SK-N-SH (cell line): ENCODE measurements at places on chromosomes 5 and 9. TPM values are rescaled to one million over a fixed set of nuclear protein-coding genes. Genes with fewer than 3 reads are reported as not detected.

The ZNF608 gene
- polyA plus RNA-seq = 4.9 and 5.2 TPM in 2 replicates

The ADAM19 gene
- 43.1 and 46.9 TPM in 2 replicates for polyA plus RNA-seq

The CYSRT1 gene
- 2.1 and 2.2 TPM in 2 replicates for polyA plus RNA-seq

The RAI14 gene
- polyA plus RNA-seq = 53.2 and 59.5 TPM in 2 replicates

The AGXT2 gene
- polyA plus RNA-seq = not detected in 2 replicates

The IFNK gene
- polyA plus RNA-seq = not detected in 2 replicates

The ANXA1 gene
- polyA plus RNA-seq = 443 and 608 TPM in 2 replicates

The NFIL3 gene
- polyA plus RNA-seq = 6.8 and 9.3 TPM in 2 replicates

The RGS7BP gene
- polyA plus RNA-seq = not detected in 2 replicates

The SHOC1 gene
- polyA plus RNA-seq = not detected in 2 replicates

DNA sequence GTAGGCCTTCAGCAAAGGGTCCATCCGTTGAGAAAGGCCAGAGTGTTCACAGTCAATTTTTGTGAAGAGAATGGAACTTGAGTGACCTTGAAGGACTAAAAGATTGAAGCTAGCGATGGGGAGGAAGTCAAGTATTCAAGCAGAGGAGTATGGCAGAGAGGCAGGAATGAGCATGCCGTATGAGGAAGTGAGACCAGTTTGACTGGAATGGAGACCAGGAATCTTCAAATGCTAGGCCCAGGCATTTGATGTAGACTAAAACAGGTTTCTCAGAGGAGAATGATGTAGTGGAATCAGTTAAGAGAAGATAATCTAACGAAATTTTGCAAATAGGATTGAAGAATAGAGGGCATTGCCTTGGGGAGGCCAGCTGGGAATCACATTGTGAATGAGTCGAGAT lies 90.4 kb upstream of the SEMA6A start:
- no peak for DNase-seq

- peak; percentile 85 for DNase-seq
Measured at GRCh38 chr9:126667190-126668055, 53.7 kb downstream of the LMX1B start.

DNA sequence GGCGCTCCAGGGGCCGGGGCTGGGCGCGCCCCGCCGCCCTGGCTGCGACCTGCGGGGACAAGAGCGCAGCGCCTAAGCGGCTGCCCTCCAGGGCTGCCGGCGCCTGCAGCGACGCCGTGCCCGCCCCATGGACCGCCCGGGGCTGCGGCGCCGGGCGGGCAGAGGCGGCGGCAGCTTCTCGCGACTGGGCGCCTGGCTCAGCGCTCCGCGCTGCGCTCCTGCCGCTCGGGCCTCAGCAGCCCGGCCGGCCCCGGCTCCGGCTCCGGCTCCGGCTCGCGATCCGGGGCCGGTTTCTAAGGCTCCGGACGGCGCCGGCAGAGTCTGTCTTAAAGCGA lies at the start of gene PITX1:
Gene PITX1, minus strand, starts transcription at position 328 of the 335 bp plus-strand sequence. CDS start 347 bp downstream, outside the sequence.
- no peak for DNase-seq

- no peak for DNase-seq
Measured at GRCh38 chr9:78900500-78900899, 603.6 kb downstream of the PSAT1 start.

- no peak for DNase-seq
Measured at GRCh38 chr9:91736311-91736710, 213.7 kb downstream of the ROR2 start.

GRCh38 chr5:56108246-56108645 lies 113.5 kb upstream of the IL6ST start:
- DNase-seq = no peak

DNA sequence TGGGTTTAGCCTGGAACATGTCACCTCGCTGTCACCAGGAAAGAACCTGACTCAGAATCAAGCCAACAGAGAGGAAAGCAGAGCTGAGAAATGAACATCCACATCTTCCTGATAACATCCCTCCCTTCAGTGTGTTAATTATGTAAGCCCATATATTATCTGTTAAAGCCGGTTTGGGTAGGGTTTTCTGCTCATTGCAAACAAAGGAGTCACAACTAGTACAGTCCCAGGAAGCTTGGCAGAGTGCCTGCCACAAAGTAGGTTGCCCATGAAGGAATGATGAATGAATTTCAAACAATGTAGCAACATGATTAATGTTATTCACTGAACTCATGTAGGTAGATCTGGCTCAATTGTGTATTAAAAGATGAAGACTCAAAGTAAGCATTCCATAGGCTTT lies 10.4 kb upstream of the PPARGC1B start:
- no peak for DNase-seq

- DNase-seq = no peak
Measured at GRCh38 chr9:37929441-37929895, 25.5 kb upstream of the SLC25A51 start.

DNA sequence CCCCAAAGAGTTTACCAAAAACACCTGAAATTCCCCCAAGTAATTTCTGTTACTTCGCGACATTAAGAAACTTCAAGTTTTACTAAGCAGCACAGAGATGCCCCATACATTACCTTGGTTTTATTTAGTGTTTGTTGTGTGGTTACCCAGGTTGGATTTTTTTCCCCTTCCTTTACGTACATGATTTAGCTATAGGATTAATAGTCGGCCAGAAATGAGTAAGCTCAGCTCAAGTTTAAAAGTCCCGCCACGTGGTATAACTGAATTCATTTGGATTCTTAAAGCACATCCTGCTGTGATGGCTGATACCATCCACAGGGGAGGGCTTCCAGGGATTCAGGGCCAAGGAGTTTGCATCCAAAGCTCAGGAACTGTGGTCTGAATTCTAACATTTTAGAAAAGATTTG lies 75.9 kb downstream of the DAP start:
- DNase-seq = no peak

- DNase-seq = no peak
Measured at GRCh38 chr5:72584466-72584865, 77.3 kb upstream of the ZNF366 start.

- no peak for DNase-seq
Measured at GRCh38 chr9:37412431-37413151, 9.9 kb upstream of the GRHPR start.

- no peak for DNase-seq
Measured at GRCh38 chr9:137581361-137582285, 2.9 kb upstream of the DPH7 start.

DNA sequence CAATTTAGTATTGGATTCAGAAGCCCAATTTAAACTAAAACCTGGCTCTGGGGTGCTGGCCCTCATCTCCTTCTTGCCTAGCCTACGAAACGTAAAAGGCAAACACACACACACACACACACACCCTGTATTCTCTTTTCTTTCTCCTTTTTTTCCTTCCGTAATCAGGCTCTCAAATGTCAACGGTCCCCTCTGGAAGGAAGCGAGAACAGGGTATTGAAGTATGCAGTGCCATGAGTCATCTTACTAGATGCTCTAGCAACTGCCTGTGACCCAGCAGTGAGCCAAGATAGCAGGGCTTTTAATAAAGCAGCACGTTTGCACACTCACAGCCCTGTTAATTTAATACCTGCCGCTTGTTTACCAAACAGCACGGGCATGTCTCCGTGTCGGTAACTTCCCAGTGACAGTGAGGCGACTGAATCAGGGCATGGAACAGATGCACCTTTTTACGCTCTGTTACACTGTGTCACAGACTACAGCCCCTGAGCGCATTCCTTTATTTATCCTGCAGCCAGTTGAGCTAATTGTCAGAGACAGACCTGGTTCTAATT lies 243.8 kb downstream of the BNC2 start:
- DNase-seq = no peak

- DNase-seq = no peak
Measured at GRCh38 chr5:56900395-56900794, 9.0 kb upstream of the SETD9 start.

- no peak for DNase-seq
Measured at GRCh38 chr9:76529653-76530052, 70.7 kb downstream of the GCNT1 start.

DNA sequence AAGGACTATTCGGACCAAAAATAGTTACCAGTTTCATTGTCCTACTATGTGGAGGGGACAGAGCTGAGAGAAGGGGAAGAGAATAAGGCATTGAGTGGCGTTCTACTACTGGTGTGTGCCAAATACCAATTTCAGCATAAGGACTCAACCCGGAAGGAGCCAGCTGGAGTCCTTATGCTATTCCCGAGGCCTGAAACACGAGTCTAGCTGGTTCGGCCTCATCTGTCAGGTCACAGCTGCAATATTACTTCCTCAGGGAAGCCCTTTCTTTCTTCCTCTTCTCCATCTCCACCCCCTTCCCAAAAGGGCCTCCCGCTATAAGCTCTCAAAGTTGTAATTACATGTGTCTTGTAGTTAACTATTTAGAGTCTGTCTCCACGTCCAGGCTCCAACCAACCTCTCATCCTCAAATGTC lies 20.5 kb upstream of the FER start:
- DNase-seq = no peak

- no peak for DNase-seq
Measured at GRCh38 chr5:65391591-65391990, 90.1 kb downstream of the ADAMTS6 start.

GRCh38 chr5:2603272-2603575 lies 148.3 kb downstream of the IRX2 start:
- no peak for DNase-seq

- no peak for DNase-seq
Measured at GRCh38 chr5:157689942-157690689, 18.8 kb downstream of the C5orf52 start.

- DNase-seq = no peak
Measured at GRCh38 chr5:174664180-174664850, 60.1 kb upstream of the MSX2 start.

DNA sequence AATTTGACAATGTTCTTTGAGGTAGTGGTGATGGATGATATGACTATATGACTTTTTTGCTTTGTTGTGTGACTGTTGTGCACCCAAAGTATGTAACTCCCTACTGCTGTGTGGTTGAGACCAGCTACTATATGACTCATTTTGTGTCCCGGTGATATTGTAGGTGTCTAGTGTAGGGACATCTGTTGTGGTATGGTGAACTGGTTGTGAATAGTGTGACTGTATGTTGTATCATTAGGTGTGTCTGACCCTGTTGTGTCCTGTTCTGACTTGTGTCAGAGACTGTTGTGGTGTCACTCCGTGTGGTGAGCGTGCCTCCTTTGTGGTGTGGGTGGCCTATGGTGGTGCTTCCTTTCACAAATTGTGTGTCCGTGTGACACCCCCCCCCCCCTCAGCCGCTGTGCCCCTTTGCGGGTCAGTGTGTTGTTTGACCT lies 11.2 kb upstream of the CXXC5 start:
- DNase-seq = no peak

DNA sequence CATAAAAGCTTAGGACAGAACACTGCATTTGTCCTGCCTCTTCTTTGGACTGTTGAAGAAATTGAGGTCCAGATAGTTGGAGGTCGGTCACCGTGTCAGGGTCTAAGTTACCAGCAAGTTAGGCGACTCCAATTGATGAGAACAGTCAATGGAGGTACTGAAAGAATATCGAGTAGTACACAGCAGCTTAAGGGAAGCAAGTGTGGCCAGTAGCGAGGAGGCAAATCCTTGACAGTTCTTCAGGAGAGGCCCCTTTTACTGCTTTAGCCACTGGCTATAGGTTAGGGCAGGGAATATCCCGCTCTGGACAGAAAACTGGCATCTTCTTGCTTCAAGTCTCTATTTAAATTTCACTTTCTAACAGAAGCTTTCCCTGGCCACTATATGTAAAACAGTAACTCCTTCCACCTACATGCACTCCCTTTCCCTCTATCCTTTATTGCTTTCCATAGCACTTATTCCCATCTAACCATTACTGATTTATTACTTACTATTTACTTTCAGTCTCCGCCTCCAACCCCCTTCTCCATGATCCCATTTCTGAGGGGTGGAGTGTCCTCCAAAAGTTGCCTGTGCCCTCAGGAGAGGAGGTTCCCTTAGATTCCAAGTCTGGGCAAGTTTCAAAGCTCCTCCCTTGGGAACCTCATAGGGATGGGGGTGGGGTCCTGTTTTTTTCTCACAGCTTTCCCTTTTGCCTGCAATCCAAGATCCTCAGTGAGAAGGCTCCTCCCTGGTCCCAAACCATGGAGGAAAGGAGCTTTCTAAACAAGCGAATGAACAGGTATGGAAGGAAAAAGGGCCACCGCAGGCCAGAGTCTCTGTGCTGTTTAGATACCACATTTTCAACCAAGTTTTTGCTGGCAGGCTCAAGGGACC lies 4.1 kb upstream of the PRDM6 start:
- no peak for DNase-seq

DNA sequence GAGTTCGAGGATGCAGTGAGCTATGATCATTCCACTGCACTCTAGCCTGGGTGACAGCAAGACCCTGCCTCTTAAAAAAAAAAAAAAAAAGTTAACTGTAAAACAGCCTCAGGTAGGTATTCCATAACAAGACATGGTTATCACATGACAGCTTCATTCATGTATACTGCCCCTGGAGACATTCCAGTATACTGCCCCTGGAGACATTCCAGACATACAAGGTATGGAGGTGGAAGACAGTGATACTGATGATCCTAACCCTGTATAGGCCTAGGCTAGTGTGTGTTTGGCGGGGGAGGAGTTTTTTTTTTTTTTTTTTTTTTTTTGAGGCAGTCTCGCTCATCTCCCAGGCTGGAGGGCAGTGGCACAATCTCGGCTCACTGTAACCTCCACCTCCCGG lies 105.5 kb downstream of the RICTOR start:
- no peak for DNase-seq

DNA sequence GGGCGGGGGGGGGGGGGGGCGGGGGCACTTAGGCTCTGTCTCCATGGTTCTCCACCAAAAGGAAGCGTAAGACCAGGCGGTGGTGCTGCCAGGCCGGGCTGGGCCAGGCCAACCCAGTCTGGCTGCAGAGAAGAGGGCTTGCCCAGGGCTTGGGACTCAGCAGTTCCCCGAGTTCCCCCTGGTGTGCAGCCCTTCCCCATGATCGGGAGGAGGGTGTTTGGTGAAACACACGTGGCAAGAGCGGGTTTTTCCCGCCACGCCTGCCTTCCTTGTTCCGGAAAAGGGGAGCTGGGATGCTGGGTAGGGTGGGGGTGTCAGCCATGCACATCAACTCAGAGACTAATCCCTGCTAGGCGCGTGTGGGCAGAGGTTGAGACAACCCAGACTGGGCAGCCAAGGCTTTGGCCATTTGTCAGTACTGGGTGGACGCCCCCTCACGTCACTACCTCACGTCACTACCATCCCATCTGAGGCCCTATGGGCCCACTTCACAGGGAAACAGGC lies 32.9 kb downstream of the PRRX2 start:
- DNase-seq = no peak

GRCh38 chr5:68237715-68238114 lies 22.2 kb downstream of the PIK3R1 start:
- no peak for DNase-seq

GRCh38 chr9:113901221-113901688 lies 25.1 kb downstream of the ZNF618 start:
- no peak for DNase-seq

GRCh38 chr9:21477466-21477865 lies 4.6 kb downstream of the IFNE start:
- no peak for DNase-seq

GRCh38 chr5:53987101-53987500 lies 323.3 kb downstream of the ARL15 start:
- no peak for DNase-seq
